CD4-positive, alpha-beta T cell treated with Interleukin-4 for 1 hour (primary cell): ENCODE measurements at places on chromosomes 1 and 21.

DNA sequence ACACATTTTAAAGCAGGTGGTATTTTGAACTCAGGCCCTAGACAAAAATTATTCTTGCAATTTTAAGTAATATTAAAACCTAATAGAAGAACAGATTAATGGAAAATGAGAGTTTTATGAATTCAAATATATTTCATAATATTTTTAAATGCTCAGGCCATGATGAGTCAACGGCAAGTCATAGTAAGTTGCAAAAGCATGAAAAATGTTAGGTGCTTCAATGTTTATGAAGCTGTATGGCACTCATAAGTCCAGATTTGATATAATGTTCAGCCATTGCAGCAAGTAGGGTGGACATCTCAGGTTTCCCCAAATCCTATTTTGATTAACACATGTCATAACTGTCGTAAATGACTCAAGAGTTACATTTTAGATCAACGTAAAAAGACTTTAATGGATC lies 112.6 kb downstream of the GRIK1 start:
- no peak for DNase-seq

GRCh38 chr21:46666941-46667740 lies 31.7 kb downstream of the PRMT2 start:
- no peak for DNase-seq

- no peak for DNase-seq
Observed at GRCh38 chr1:170806961-170807360, 128.4 kb upstream of the MROH9 start.

DNA sequence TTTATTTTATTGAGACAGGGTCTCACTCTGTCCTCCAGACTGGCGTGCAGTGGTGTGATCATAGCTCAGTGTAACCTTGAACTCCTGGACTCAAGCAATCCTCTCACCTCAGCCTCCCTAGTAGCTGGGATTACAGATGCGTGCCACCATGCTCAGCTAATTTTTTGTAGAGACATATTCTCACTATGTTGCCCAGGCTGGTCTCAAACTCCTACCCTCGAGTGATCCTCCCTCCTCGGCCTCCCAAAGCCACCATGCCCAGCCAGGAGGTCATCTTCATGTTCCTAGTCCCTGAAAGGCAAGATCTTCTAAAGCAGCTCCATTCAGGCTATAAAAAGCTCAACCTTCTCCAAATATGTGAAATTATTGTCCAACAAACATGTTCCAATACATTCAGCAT lies 53.9 kb downstream of the TOR1AIP2 start:
- DNase-seq = no peak

DNA sequence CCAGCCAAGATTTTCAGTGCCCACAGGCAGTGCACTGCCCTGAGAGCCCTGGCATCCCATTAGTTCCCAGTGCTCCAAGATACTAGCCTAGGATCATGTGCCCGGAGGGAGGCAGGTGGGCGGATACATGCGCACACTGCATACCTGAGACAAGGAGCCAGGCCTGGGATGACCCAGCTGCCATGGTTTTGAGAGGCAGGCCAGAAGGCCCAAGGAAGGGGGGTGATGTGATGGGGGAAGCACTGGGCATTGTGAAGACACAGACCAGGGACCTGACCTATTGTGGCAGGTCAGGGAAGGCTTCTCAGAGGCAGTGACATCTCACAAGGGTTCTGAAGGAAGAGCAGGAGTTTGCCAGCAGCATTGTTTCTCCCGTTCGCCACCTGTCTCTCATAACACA lies 3.6 kb downstream of the ZC3H12A start:
- DNase-seq = no peak

- DNase-seq = no peak
Observed at GRCh38 chr1:185896863-185897262, 162.7 kb downstream of the HMCN1 start.

GRCh38 chr1:176768532-176768931 lies 305.6 kb downstream of the PAPPA2 start:
- no peak for DNase-seq

GRCh38 chr1:197671140-197671539 lies 104.1 kb downstream of the DENND1B start:
- no peak for DNase-seq

DNA sequence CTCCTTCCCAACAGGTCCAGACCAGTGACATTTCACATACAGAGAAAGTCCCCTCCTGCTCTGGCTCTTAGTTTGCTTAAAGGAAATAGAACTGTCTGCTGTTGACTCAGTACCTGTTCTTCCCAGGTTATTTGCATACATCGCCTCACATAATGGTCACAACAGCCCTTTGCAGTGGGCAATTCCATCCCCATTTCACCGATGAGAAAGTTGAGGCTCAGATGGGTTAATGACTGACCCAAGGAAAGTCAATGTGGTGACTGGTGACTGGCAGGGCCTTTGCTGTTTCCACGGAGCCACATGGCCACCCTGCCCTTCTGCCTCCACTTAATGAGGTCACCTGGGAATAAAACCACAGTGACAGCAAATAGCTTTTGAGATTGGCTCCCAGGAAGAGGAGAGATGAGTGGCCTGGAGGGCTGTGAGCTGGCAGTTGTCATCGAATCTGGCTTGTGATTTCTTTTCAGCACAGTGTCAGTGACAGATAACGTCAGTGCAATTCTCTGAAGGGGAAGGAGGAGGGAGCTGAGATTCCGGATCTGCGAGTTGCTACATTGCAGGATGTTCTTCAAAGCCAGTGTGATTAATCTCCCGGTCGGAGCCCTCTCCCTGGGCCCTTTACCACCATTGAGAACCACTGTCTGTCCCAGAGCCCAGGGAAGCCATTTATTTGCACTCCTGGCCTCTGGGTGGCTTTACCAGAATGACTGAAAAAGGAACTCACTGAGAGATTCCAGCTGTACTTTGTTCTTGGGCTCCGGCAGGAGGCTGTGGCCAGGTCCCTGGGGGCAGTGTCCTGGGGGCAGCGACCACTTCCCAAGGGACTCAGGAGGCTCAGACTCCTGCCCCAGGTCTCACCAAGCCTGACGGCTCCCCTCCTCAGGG lies 117.2 kb downstream of the CNIH3 start:
- no peak for DNase-seq

DNA sequence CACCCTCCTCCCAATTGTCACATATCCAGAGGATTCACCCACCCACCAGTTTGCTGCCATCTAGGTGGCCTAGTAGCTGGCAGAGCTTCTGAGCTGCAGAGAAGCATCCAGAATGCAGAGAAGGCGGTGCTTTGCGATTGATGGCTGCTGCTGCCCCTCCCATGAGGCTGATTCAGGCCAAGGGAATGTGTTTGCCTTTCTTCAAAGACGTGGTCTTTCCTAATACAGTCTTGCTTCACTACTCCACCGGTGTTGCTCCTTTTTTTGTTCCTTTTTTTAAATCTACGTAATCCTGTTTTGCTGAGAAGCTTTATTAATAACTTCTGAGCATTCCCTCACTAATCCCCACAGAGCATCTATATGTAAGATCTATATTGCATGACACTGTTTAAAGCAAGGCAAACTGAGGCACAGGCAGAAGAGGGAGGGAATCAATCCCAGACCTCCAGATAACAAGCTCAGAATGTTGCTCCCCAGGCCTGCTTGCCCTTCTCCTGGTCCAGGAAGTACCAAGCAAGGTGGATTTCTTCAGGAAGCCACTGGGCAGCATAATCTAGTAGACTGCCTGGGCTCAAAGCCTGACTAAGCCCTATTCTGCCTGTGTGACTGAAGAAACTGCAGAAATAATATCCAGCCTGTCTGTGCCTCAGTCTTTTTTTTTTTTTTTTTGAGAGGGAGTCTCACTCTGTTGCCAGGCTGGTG lies 275.5 kb upstream of the FMN2 start:
- DNase-seq = peak; percentile 18

GRCh38 chr1:232904131-232904530 lies 46.3 kb upstream of the NTPCR start:
- DNase-seq = no peak

DNA sequence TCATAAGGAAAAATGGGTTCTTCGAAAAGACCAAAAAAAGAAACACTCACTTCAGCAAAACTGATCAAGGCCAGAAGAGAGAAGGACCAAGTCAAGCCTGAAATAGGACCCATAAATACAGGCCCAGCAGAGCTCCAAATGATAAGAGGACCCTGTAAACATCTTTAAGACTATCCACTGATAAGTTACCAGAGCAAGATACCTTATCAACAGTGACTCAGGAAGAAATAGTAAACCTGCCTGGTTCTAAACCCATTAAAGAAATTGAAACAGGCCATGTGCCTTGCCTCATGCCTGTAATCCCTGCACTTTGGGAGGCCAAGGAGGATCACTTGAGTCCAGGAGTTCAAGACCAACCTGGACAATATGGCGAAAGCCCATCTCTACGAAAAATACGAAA lies 81.8 kb upstream of the ERRFI1 start:
- DNase-seq = no peak

DNA sequence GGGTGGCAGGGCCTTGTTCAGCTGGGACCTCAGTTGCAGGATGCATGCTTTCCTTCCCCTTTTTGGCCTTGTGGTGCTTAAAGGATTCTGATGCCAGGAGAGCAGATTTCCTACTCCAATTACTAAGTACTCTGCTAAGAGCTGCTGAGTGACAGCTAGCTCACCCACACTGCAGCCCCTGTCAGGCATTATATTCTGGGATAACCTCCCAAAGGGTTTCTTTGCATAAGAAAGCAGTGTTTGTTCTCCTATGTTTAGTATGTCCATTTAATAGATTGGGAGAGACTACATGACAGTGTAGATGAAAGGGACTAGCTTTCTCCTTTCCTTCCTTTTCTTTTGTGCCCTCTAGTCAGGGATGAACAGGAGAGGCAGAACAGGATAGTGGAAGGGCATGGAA lies 100.7 kb downstream of the FAM78B start:
- DNase-seq = no peak

DNA sequence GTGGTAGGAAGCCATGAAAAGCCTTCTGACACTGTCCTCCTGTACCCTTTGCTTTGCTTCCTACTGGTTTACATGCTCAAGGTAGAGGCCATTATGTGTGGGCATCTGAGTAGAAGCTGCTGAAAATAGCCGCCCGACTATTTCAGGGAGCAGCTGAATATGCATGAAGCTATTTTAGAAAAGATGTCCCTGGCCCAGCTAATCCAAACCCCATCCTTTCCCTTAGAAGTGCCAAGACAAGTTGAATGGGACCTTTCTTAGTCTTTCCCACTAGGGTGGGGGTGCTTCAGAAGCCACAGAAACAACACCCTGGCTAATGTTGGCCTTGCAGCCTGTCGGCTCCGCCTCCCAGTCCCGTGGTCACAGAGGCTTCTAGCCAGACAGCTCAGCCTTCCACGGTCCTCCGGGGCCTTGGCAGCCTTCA lies 205.1 kb upstream of the EDN2 start:
- DNase-seq = no peak

- DNase-seq = no peak
Observed at GRCh38 chr1:3423896-3424611, 30.4 kb upstream of the ARHGEF16 start.

DNA sequence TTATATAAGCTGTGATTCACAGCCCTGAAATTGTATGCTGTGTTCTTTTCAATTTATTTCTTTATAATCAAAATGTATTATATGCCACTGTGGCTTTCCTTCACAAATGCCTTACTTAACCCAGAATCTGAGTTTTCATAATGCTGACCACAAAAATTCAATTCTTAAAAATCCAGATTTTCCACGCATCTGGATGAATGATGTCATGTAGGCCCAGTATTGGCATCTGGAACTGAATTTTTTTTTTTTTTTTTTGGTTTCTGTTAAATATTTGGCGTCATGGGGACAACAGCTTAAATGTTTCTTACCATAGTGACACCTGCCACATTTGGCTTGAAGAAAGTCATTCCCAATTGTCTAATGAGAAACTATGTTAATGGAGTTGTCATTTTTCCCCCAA lies 296.8 kb downstream of the TM2D1 start:
- no peak for DNase-seq

GRCh38 chr21:41443562-41443961 lies 17.5 kb downstream of the MX1 start:
- DNase-seq = no peak

GRCh38 chr21:18772404-18772803 lies 368.8 kb upstream of the TMPRSS15 start:
- no peak for DNase-seq

DNA sequence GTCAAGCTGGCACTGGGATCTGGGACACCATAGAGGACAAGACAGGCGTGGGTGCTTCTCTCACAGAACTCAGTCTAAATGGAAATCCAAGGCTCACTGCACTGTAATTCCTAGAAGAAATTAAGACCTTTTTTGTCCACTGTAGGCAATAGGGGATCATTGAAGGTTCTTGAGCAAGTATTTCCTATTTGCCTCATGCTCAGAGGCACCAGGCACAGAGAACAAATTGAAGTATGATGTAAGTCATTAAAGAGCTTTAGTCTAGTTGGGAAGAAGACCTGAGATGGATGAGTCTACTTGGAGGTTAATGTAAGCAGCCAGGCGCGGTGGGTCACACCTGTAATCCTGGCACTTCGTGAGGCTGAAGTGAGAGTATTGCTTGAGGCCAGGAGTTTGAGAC lies 34.6 kb downstream of the EIF2D start:
- no peak for DNase-seq

- peak; percentile 84 for DNase-seq
Observed at GRCh38 chr21:42337830-42338728, 12.7 kb downstream of the TFF2 start.
